ENCODE measurements at places on chromosomes 1 and 21.

DNA sequence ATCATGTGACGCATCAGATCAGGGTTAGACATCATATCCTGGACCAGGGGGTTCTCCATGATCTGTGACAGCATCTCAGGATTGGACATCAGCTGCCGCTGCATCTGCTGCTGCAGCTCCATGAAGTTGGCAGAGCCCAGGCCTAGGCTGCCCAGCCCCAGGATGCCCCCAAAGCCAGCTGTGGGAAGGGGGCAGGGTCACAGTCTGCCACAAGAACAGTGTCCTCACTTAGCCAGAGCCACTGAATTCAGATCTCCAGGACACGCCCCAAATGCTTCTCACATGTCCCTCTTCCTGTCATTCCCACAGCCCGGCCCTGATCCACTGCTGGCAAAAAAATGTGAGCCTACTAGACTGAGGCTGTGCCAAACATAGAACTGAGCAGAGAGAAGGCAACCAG is 3.2 kb downstream of the UBQLN4 start:
- DNase-seq, result no peak

- DNase-seq, result no peak
These were observed 94.1 kb downstream of the ADGRL2 start for GRCh38 chr1:81894867-81895266.

DNA sequence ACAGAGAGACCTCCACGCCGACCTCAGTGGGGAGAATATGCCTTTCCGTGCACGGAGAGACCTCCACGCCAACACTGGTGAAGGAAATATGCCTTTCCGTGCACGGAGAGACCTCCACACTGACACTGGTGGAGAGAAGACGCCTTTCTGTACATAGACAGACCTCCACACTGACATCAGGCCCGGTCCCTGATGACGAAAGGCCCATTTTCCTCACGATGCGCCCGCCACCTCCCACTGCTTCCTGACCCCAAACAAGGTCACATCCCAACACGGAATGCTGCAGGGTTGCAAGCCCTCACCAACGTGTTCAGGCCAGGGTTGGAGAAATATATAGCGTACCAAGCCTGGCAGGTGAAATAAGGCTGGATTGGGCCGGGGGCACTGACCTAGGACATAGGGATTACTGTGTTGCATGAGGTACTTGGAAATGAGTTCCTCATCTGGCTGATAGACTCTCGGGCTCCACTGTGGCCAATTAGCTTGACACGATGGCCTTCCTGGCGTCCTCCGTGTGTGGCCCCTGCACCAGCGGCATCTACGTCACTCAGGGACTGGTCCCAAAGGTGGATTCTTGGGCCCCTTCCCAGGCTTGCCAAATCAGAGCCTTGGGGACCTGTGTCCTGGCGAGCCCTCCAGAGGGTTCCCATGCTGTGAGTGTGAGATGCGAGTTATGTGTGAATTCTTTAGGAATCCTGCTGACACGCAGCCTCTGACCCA is 16.5 kb upstream of the SUMO3 start:
- no peak for DNase-seq

DNA sequence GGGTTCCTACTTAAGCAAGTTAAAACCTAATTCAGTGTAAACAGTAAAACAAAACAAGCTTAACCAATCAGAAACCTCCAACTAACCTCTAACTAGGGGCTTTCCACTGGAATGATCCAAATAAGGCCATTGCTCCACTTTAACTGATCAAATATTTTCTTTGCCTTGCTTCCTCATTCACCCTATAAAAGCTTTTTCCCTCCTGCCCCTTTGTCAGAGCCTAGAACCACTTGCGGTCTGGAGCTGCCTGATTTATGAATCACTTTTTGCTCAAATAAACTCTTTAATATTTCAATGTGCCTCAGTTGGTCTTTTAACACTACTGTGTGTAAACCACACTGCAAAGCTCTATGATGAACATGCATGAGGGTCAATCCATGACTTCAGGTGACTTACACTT is 4.5 kb upstream of the FAM89A start:
- no peak for DNase-seq

DNA sequence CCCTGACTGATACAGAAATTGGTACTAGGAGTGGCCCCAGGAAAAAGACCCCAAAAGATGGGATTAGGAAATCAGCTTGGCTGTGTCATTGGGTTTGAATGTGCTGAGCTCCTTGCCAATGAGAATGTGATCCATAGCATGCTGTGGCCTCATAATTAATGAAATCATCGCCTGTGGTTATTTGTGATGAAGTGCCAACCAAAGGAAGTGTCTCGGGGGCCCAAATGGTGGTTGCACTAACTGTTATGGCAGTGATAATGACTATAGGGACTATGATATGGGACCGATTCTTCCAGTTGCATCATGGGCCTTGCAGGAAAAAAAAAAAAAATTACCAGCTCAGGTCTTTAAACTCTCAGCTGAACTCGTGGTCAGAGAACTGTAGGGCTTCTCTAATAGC is 15.4 kb upstream of the ZDHHC18 start:
- DNase-seq, result no peak

DNA sequence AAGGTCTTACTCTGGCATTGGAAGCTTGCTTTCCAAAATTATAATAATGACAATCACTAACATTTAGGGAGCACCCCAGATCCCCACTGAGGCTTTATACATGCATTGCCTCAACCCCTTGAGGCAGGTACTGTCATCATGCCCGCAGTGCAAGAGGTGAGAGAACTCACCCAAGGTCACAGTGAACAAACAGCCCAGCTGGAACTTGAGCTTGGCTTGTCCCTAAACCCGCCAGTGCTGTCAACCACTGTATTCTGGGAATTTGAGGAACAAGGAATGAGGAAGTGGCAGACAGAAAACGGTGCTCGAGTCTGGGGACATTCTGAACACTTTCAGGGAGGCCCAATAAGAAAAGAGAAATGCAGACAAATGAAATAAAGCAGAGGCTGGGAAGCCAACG is 34.6 kb upstream of the TLR5 start:
- DNase-seq, result peak; percentile 75

GRCh38 chr1:158942490-158942889 is 11.1 kb downstream of the PYHIN1 start:
- no peak for DNase-seq

GRCh38 chr1:159406821-159407220 is 25.2 kb upstream of the OR10J4 start:
- DNase-seq, result no peak

DNA sequence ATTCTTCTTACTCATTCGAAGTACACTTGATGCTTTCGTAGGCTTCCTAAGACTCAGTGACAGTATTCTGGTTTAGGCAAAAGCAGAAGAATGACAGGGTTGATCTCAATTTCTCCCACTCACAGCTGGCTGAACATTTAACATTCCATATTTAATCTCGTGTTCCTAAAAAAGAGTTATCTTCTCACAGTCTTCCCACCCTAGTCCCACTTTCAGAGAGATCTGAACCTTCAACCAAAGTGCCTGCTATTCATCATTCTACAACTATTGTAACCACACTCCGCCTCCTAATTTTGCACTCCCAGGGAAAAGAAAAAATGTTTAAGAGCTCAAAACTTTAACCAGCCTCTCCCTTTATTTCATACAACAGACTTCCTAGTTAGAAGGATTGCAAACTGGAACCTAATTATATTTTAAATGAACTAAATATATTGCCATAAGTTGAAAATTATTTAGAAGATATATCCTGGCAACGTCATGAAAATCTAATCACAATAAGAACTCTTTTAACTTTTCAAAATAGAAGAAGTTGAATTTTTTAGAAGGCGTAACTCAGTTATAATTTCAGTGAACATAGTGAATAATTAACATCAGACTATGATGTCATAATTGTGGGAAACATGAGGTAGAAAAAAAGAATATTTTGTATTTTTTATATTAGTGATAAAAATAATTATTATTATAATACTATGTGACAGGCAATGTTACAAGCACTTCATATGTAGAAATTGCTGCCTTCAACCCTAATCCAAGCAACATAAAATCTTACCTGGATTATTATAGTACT is 540.9 kb upstream of the ADGRL2 start:
- DNase-seq, result no peak

- no peak for DNase-seq
These were observed 297.2 kb downstream of the OMA1 start for GRCh38 chr1:58249388-58249736.

GRCh38 chr21:42472521-42472920 is 23.5 kb downstream of the RSPH1 start:
- no peak for DNase-seq

DNA sequence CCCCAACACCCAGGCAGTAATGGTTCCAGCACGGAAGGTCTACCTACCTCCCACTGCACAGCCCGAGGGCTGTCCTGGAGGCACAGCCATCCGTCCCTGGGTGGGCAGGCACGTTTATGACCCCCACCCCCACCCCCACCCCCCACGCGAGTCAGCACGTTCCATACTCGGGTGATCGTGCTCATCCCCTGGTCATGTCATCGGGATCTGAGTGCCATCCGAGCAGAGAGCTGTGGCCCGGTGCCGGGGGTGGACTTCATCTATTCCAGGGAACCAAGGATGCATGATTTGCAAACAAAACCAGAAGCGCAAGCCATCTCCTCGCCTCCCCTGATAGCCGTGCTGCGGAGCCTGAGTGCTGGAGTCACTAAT is 1.1 kb downstream of the TSPEAR start:
- no peak for DNase-seq

DNA sequence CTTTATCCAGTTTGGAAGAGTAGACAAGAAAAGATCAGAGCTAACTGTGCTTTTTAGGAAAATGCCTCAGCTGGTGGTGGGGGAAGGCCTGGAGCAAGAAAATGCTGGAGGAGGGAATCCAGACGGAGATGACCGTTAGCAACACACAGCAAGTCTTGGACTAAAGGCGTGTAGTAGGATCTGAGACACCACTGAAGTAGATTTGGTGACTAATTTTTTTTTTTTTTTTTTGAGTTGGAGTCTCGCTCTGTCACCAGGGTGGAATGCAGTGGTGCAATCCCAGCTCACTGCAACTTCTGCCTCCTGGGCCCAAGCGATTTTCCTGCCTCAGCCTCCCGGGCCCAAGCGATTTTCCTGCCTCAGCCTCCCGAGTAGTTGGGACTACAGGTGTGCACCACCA is 41.2 kb downstream of the LPAR3 start:
- no peak for DNase-seq

- peak; percentile 77 for DNase-seq
These were observed 5.3 kb upstream of the SLC6A9 start for GRCh38 chr1:44036409-44037139.

- no peak for DNase-seq
These were observed 77.0 kb downstream of the VWA5B1 start for GRCh38 chr1:20367626-20368025.

DNA sequence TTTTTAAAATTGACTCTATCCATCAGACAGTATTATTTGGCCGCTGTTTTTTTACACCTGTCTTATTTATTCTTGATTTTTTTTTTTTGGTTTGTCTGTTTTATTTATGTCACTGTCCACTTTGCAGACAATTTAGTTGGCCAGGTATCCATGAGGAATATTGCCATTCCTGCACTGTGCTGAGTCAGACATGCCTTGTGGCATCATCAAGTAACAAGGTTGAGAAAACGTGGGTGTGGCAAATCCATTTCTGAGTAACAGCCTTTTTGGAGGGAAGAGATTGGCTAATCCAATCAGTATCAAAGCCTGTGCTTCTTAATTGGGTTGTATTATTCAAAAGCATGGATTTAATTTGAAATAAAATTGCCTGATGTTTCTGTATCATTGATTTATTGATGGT is 463.1 kb downstream of the USP25 start:
- DNase-seq, result no peak

- DNase-seq, result no peak
These were observed 5.6 kb upstream of the PLCH2 start for GRCh38 chr1:2470290-2471158.

DNA sequence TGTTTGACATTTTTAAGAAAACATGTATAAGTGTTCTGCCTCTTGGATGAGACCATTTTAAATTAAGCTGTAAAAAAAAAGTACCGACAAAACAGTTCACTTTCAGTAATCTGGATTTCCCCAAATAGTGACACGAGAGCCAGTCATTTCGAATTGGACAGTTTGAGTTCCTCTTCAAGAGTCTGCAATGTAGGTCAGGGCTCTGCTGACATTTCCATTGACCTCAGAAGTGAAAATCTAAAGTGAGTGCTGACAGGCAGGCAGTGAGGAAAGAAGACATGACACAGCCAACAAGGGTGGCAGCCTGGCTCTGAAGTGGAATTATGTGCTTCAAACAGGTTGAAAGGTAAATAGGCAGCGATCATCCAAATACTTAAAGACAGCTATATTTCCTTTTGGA is at the start of gene IL23R:
TSS of gene IL23R (plus strand) at position 259 of the 400 bp plus-strand sequence. CDS start 1,667 bp downstream, outside the sequence.
- DNase-seq, result no peak

DNA sequence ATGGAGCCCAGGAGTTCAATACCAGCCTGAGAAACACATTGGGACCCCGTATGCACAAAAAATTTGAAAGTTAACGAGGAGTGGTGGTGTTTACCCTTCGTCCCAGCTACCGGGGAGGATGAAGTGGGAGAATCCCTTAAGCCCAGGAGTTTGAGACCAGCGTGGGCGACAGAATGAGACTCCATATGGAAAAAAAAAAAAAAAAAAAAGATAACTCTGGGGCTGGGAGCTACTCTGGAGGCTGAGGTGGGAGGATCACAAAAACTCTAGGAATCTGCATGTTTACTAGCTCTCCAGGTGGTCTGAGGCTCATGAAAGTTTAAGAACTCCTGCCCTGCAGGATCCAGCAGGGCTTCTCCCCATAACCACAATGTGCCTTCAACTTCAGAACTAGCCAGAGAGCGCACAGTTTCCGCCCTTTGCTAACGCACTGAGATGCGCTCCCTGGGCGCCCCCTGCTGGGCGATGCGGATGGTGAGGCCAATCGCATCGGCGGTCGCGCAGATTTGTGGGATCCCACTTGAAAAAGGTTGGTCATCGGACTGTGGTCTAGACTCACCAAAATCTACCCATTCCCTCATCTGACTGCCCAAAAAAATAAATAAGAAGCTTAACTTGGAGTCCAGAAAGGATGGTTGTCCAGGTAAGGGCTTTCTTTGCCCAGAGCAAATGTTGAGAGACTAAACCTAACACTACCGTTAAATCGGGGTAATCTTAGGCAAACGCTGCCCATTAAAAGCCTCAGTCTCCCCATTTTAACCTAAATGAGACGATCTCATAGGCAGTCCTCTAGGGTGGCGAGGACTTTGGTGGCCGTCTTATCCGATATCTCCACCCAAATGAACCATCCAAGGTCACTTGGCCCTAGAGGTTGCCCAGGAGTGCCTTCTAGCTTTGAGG is 8.8 kb downstream of the ZNF683 start:
- DNase-seq, result peak; percentile 89

GRCh38 chr1:176601348-176601747 is 138.4 kb downstream of the PAPPA2 start:
- DNase-seq, result no peak
